ENCODE measurements at places on chromosomes 7 and 10.

DNA sequence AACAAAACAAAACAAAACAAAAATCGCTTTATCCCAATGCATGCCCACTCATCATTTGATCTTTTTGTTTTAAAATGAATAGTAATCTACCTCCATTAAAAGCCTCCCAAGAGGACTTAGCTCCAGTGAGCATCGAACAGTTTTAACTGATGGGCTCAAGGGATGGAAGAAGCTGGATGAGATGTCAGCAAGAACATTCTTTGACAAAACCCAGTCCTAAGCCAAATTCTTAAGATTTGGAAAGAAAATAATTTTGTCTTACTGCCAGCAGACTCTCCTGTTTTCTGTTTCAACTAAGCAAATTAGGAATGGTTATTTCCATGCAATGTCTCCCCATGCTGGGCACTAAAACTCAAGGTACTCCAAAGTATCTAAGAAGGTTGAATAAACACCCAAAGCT, 127.3 kb downstream of the RNLS start:
- no peak for DNase-seq

GRCh38 chr7:47449810-47450590, 131.9 kb downstream of the TNS3 start:
- DNase-seq = no peak

DNA sequence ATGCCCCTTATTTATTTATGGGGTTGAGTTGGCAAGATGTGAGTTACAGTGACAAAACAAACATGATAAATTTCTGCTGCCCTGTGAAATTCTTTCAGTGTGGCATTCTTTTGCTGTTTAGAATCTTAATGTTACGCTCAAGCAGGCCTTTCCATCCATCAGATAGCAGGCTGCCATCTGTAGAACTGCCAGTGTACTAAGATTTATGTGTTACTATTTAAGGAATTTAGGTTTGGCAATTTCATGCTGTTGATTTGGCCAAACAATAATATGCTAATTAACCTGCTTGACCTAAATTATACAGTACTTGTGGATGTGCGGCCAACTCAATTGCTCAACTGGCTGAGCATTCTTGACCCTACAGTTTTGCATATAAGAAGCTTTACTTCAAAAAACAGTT, 477.7 kb upstream of the TPK1 start:
- no peak for DNase-seq

- no peak for DNase-seq
These were observed 243.6 kb downstream of the PRPF18 start for GRCh38 chr10:13830385-13830784.

DNA sequence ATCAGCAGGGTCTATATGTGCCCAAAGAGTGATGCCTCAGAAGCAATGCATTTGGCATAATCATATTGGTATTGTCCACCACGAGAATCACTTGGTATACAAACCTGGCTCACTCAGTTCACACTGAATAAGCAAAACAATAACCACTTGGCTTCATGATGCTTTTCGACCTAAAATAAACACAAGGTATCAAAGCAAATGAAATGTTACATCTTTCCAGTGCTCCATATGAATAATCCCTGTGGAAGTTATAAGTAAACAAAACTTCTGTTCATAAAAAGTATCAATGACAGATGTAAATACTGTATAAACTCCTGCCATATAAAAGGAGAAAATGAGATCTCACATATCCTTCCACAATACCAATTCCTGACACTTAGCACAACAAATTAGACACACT, 29.8 kb upstream of the EBLN1 start:
- DNase-seq = no peak

- no peak for DNase-seq
These were observed 167.3 kb upstream of the KLF14 start for GRCh38 chr7:130901209-130901783.

- no peak for DNase-seq
These were observed 79.9 kb downstream of the ANKRD61 start for GRCh38 chr7:6111041-6111440.

GRCh38 chr7:116024826-116025809, 5.4 kb downstream of the TFEC start:
- peak; percentile 35 for DNase-seq

GRCh38 chr10:68647672-68648341, 73.2 kb upstream of the CCAR1 start:
- DNase-seq = no peak

- DNase-seq = no peak
These were observed 1005.3 kb upstream of the POT1 start for GRCh38 chr7:125934955-125935354.

- DNase-seq = no peak
These were observed 406.3 kb upstream of the KLF6 start for GRCh38 chr10:4191354-4191753.

DNA sequence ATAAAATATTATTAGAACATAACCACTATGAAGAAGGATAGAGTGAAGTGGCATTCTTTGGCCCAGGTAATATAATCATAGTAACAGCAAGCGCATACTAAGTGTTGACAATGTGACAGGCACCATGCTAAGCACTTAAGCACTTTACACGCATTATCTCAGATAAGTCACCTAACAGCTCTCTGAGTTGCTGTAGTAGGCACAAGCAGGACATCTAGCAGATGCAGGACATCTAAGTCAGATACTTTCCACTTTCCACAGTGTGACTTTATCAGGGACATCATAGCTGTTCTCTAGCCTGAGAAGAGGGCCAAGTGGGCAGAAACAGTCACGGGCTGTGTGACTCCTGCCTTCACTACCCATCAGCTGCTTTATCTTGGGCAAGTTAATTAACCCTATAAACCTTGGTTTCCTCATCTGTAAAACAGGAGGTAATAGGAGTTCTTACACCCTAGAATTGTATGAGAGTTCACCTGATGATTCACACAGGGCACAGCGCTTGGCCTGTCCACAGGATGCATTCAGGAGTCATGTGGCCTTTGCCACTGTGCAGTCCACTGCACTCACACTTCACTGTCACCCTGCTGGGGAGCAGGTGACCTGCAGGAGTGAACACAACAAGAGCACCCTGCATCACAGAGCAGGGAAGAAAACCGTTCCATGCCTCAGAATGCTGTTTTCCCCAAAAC, 12.5 kb downstream of the LIPA start:
- peak; percentile 24 for DNase-seq

- DNase-seq = peak; percentile 78
These were observed 20.6 kb upstream of the C10orf105 start for GRCh38 chr10:71740069-71740653.

GRCh38 chr10:43077421-43078171, 727 bp downstream of the RET start:
- no peak for DNase-seq

- DNase-seq = no peak
These were observed 76.0 kb downstream of the ATXN7L1 start for GRCh38 chr7:105800442-105800841.

GRCh38 chr7:48636391-48637015, 287.8 kb upstream of the CDC14C start:
- no peak for DNase-seq

DNA sequence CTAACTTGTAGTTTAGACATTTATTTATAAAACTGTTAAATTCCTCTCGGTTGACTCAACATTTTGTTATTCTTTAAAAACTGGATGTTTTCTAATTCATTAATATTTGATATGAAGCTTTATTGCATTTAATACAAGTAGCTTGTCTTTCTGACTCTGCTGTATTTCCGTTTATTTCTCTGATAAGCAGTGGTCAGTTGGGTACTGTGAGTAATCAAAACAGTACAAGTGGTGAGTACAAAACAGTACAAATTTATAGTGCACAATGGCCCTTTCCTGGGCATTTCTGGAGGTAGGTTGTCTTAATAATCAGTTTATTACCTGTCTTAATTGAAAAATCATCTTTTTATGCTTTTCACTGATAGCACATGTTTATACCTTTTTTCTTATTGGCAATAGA, 182.7 kb downstream of the CCSER2 start:
- DNase-seq = no peak

GRCh38 chr10:118840071-118840775, 85.5 kb upstream of the CACUL1 start:
- DNase-seq = no peak

GRCh38 chr7:26091933-26092332, 60.1 kb upstream of the NFE2L3 start:
- peak; percentile 57 for DNase-seq

DNA sequence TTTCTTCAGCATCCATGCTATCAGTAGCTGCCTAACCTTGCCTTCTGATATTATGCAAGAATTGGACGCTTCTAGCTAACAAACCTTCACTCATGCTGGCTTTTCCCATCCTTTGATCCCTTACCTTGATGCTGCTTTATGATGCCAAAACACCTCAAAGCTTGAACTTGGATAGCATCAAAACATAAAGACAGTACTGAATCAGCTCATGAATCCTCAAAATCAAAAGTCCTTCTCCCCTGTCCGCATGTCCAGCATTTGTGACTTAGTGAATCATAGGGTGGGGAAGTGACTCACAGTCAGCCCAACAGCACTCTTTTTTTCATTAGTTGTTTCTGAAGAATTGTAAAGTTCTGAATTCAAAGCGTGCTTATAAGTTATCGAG, 89.5 kb upstream of the PIK3CG start:
- no peak for DNase-seq

DNA sequence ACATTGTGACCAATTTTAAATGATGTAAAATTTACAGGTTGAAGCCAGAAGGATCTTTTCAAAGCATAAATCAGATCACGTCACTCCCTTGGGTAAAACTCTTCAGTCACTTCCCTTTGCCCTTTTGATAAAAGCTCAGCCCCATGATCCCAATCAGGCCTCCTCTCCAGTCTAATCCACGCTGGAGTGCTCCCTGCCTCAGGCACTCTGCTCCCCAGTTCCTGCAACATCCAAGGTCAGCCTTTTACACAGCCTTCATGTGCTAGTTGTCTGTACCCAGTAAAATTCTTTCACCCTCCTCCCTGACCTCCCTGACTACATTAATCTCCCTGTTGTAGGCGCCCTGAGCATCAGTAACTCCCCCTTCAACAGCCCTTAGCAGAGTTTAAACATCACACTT, 14.1 kb downstream of the ELMO1 start:
- no peak for DNase-seq

DNA sequence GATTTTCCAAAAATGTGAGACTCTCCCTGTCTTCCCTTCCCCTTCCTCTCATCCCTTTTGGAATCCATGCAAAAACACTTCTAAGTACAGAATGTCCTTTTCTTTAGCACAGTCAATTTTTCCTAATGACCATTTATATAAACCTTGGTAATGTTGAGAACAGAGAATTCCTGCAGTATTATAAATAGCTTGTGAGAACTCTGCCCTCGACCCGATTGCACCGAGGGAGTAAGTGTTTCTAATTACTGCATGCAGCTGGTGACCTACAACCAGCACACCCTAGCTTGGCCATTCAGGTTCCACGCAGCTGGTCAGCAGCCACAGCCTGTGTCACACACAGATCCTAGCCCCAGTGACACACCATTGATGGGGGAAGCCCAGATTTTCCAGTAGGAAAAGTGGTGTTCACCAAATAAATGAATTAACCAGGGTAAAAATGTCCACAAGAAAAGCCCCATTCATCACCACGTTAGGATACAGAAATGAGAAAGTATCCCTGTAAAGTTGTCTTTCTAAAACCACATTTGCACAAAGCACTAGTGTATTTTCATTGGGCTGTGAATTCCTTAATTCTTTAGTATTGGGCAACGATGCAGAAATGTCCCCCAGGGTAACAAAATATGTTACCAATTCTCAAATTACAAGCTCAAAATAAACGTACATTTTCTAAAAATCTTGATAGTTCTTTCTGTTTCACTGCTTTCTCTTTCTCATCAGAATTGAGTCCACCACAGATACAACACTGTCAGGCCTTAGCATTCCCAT, 499.0 kb upstream of the KLF6 start:
- DNase-seq = no peak

- DNase-seq = no peak
These were observed 187.6 kb downstream of the TEX36 start for GRCh38 chr10:125495386-125495785.

GRCh38 chr7:44087911-44088838, 5.8 kb upstream of the POLM start:
- no peak for DNase-seq

DNA sequence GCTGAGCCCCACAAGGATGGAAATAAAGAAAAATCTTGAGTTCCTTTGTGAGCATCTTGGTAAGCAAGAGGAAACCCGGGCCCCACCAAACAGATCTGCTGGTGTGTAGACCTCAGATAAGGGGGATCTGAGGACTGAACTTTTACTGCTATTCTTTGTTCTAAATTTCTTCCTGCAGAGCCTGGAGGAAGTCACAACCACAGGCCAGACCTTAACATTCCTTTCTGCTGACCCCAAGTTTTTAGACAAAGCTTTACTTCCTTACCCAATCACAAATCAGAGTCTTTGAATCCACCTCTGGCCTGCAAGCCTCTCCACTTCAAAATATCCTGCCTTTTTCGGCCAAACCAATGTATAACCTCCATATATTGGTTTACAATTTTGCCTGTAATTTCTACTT, 352.6 kb upstream of the AUTS2 start:
- DNase-seq = no peak

DNA sequence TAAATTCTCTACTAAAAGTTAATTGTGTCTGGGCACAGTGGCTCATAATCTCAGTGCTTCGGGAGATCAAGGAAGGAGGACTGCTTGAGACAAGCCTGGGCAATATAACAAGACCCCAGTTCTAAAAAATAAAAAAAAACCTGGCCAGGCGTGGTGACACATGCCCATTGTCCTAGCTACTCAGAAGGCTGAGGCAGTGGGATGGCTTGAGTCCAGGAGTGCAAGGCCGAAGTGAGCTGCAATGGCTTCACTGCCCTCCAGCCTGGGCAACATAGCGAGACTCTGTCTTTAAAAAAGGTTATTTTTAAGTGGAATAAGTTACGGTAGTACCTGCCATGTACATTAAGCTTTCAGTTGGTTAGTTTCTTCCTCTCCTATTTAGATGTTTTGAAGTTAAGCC, 28.9 kb downstream of the CDK14 start:
- DNase-seq = no peak

- DNase-seq = no peak
These were observed 166.5 kb upstream of the RHEB start for GRCh38 chr7:151686016-151686766.

DNA sequence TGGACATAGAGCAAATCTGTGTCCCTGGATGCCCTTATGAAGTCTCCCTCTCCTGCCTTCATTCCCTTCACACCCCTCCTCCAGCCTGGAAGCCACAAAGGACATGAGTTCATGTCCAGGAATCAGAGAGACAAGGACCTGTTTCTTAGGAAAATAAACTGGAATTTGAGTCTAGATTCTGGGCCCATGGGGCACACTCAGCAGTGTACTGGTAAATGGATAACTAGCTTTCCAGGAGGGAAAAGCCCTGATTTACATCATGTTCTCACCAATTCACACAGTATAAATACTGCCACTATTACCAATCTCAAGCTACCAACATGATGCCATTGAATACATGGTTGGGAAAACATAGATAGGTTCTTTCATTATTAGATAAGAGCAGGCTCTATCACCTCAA, 9.9 kb downstream of the FAM237B start:
- no peak for DNase-seq

- DNase-seq = peak; percentile 28
These were observed 20.4 kb upstream of the C10orf71 start for GRCh38 chr10:49278497-49278981.

All from hematopoietic multipotent progenitor cell treated with erythropoietin and hydrocortisone succinate and interleukin-3 and kit ligand, for 6 days (in vitro differentiated cells).